ENCODE measurements at places on chromosomes 2 and 18.
A peak's percentile ranks its signal among the peaks of the same experiment; 100 is the strongest.

DNA sequence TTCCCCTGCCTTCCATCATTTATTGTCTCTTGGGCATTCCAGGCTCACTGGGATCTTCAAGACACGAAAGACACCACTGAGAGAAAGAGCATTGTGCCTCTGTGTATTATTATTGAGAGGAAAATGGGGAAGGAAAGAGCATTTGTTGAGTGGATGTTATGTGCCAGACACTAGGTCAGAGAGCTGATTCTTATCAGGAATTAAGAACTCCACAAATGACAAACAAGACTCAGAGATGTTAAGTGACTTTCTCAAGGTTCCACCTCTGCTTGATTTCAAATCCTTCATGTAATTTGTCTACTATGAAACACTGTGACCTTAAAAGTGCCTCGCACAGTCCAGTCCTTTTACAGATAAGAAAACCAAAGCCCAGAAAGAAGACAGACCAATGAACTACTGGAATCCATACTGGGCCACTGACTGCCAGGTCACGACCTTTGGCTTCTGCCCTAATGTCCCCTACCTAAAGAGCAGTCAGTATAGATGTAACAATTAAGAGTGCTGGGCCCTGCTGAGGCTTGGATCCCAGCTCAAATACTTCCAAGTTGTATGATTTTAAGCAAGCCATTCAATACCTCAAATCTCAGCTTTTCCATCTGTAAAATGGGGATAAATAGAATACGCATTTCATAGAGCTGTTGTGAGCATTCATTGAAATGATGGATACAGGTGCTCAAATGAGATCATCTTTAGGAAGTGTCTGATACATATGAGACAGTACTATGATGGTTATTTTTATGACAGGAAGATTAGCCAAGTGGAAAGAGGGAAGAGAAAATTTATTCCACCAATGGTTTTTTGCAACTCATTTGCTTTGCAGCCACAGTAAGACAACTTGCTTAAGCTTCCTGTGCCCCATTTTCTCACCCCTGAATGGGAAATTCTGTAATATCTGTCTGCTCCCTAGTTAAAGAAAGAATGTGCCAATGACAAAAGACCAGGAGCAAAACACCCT, 10.9 kb downstream of the KLF7 start:
- no peak for DNase-seq

DNA sequence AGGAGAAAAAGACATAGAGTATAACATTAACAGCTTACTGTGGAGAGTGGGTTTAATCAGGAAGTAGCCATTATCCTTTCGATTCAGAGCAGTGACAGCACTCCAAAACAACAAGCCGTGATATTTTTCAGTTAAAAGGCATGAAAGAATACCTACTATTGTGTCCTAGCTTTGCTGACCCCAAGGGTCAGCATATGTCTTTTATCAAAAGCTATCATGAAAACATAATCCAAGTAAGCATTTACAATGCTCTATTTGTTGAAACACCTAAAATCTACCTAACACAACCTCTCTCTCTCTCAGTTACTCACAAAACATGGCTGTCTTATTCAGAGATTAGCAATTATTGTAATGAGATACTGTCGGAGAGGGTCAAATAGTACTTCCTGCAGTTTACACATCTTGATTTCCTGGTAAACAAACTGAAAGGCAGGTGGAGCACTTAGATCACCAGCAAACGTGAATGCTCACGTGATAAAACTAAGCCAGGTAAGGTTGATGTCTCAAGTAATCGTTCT, 100.0 kb downstream of the BAZ2B start:
- peak; percentile 7 for DNase-seq

DNA sequence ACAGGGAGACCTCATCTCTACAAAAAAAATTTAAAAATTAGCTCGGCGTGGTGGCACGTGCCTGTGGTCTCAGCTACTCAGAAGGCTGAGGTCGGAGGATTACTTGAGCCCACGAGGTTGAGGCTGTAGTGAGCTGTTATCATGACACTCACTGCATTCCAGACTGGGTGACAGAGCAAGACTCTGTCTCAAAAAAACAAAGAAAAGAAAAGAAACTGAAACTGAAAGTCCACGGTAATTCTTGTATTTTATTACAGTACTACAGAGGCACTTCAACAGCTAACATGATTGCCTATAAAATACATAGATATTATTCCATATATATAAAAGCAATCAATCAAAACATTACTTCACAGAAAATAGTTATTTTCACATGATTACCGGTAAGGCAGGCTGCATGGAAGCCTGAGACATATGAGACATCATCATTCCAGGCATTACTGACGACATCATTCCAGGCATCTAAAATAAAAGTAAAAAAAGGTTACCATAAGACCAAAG, 23.1 kb downstream of the PRPF40A start:
- DNase-seq, result no peak

DNA sequence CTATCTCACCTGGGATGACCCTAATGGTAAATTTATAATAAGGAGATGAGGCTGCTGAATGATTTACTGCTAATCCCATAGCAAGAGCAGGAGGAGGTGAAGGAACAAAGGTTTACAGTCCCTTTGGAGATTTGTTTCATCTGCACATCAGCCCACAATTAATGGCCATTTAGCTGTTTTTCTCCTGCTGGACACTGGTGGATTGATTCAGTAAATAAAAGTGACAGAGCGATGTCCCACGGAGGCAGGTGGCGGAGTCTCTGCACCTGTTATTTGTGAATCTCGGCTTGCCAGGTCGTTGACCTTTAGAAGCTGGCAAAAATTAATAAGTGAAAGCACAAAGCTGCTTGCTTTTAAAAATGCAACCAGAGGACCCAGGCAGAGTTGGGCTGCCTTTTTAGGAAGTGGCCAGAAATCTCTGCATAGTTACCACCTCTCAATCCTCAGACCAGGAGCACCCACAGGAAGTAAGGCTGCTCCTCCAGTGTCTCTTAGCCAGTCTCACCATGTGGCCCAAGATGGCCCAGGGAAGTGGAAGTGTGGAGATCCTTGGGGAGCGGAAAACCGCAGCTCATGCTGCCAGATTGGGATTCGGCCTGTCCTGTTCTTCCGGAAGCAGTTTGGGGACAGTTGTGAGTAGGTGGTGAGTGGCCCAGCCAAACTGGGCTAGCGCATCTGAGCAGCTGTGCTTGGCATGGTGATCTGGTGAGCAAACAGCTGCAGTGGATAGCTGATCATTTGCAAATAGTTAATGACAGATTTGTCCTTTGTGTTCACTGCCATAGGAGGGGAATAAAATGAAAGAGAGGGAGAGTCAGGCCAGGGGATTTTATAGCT, 1005.7 kb upstream of the PIK3C3 start:
- DNase-seq, result no peak

DNA sequence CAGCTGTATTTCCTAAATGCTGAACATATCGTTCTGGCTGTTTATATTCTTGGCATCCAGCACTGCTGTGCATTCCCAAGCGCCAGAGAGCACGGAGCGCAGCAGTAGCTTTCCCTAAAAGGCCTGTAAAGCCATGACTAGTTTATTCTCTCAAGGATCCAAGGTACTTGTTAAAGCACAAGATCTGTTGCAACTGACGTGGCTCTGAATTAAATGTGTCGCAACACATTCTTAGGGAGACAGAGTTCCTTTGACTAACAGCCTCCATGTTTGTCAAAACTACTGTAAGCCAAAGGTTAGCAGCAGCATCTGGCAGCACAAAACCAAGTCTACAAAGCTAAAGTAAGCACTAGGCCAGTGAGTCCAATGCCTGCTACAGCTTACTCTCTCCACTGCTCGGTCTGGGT, 188.6 kb upstream of the FN1 start:
- no peak for DNase-seq

- no peak for DNase-seq
Observed at GRCh38 chr2:64540615-64541014, 16.5 kb downstream of the AFTPH start.

GRCh38 chr18:11269257-11269656, 119.9 kb upstream of the PIEZO2 start:
- no peak for DNase-seq

- DNase-seq, result no peak
Observed at GRCh38 chr2:233857511-233858141, 3.3 kb upstream of the HJURP start.

DNA sequence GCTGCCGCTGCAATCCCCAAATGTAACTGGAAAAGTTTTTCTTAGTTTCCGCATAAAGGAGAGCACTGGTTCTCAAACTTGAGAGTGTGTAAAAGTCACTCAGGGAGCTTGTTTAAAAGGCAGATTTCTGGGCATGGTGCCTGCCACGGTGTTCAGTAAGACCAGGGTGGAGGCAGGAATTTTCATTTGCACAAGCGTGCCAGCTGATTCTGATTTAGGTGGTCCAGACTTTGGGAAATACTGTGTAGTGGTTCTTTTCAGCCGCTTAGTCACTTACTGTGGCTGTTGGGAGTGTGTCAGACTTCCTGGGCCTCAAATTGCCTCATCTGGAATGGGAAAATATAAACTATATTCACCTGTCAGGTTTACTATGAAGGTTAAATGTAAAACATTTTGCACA, 788 bp downstream of the ARMC9 start:
- no peak for DNase-seq

DNA sequence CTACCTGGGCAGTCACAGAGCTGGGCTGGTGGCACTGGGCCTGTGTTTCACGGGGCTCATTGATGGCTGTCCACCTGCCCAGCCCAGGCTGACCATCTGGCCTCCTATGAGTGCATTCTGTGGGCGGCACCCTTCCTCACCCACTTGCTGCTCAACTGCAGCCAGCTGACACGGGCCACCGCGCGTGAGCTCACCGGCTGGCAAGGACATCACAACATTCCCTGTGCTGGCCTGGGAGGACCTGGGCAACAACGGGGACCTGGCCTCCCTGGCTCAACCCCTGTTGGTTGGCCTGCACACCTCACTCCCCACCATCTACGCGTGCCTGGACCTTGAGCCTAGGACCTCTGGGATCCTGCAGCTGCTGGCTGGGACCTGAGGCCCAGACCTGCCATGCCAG, 98.2 kb upstream of the DTNA start:
- DNase-seq, result no peak

- no peak for DNase-seq
Observed at GRCh38 chr2:202717598-202718310, 83.0 kb downstream of the FAM117B start.

DNA sequence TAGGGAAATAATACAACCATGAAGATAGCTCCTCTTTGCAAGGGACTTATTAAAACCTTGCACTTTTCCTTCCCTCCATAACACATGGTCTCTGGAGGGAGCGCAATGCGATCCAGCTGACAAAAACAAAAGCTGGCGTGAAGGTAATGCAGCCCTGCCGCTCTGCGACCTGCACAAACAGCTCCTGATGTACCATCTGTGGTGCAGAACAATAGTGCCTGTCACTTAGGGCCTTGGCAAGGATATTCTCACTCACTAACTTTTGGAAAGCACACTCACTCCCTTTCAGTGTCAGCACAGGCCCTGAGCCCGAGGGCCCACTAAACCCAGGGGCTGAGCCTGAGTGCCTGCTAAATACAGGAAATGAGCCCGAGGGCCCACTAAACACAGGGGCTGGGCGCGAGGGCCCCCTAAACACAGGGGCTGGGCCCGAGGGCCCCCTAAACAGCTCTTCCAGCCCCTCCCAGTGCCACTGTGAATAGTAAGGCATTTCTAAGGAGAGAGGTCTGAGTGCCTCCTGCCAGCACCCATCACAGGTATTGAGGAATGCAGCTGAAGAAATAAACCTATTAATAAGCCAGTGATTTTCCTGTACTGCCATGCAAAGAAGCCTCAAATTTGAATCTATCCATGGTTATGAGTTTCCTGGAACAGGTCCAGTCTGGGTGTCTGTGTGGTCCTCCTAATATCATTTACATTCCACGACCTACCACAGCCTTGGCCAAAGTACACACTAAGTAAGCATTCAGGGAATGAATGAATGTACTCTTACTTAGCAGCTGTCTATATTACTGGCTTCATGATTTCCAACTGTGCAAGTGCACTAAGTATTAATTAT, 9.3 kb downstream of the L3MBTL4 start:
- DNase-seq, result no peak

- DNase-seq, result no peak
Observed at GRCh38 chr2:66331176-66331575, 103.7 kb upstream of the MEIS1 start.

DNA sequence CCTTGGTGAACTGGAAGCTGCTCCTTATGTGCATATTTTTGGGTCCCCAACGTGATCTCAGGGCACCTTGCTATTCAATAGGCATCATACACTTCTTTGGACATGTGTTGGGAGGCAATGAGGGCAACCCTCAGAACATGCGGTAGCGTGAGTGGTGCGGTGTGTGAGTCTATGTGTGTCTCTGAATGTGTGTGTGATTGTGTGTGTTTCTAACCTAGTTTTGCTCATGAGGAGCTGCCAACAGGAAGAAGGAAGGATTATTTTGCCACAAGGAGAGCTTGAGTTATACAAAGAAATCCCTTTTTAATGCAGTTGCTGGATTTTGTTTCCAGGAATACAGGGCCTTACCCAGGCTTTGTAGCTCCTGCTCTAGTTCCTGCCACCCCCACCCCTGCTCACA, 75.8 kb upstream of the ITGA6 start:
- no peak for DNase-seq

- DNase-seq, result no peak
Observed at GRCh38 chr2:66443979-66444861, 9.3 kb downstream of the MEIS1 start.

GRCh38 chr18:63439334-63439733, 17.1 kb upstream of the VPS4B start:
- DNase-seq, result peak; percentile 28

DNA sequence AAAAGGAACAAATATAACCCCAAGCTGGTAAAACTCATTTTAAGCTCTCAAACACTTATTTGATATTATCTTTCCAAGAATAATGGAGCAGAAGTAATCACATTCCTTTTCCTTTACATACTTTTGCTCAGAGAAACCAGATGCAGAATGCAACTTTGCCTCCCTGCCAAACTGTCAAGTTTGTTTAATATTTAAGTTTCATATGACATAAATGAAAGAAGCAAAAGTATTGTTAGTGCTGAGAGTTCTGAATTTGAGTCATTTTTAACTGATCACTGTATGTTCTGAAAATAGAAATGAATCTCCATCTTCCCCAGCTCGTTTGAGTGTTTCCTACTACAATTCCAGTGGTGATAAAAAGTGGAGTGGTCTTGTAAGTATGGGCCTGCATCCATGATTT, 423.4 kb downstream of the PID1 start:
- no peak for DNase-seq

GRCh38 chr2:112754564-112754963, 9.8 kb downstream of the CKAP2L start:
- DNase-seq, result no peak

DNA sequence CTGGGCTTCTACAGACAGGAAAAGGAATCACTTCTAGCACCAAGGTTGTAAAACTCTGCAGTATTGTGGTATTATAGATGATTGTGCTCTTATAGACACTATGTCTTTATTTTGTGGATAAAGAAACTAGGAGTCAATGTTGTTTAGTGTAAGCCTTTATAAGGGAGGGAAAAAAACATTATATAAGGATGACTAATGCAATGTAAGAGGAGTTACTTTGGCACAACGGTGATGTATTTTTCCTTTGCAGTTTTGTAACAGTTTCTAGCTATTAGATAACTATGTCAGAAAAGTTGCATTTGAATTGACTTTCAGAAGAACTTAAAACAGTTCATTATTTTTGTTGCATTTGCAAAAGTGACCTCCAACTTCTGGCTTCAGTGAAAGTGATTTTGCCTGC, 545.4 kb downstream of the CCDC85A start:
- DNase-seq, result no peak

GRCh38 chr2:151410485-151410834, 758 bp downstream of the RIF1 start:
- no peak for DNase-seq

- no peak for DNase-seq
Observed at GRCh38 chr2:40488101-40488601, 36.3 kb upstream of the SLC8A1 start.

Data from GM19239 (cell line).